ENCODE measurements at places on chromosomes 3 and 15.

GRCh38 chr15:43204016-43204901 lies 16.6 kb downstream of the EPB42 start:
- DNase-seq = peak; percentile 9

DNA sequence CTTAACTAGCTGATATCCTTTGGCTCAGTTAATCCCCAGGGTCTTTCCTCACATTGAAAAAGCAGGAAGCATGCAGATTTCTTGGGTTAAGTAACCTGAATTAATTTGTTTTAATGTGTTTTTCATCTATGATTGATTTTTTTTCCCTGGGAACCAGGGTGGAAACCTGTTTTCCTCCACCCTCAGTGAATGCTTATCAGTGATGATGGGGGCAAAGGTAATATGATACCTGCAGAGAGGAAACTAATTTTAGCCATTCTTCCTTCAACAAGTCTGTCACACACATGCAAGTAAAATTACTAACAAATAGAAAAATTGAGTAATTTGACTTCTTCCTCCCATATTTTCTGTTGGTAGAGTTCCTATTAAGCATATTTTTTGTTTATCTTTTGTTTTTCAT lies 5.9 kb downstream of the CASR start:
- DNase-seq = no peak

DNA sequence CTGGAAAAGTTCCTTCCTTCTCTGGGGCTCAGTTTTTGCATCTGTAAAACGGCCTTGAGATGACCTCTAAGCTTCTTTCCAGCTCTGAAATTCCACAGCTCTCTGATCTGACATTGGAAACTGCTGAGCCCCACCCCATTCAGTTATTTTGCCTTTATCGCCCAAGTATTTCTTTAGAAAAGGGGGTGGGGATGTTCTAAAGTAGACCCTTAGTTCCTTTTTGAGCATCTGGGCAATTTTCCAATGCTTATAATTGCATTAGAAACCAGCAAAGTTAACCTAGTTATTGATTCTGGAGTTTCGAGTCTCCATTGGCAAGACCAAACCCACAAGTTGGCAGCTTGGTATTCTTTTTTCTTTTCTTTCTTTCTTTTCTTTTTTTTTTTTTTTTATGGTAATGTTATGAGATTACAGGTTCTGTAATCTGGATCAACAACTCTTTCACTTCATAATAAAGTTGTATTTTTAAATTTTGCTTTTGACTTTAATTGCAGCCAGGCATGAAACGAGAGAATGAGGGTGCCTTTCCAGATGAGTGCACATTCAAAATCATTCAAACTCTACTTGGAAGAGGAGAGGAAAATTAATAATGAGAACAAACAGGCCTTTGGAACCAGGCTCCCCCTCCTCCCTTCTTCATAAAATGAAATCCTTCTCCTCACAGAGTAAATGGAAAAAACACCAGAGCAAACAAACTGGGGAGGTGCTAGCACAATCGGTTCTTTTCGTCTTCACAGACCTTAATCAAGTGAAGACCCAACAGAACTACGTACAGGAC lies 76.8 kb upstream of the LRIG1 start:
- DNase-seq = no peak

GRCh38 chr3:170356596-170357175 lies 829 bp upstream of the SKIL start:
- DNase-seq = peak; percentile 32

DNA sequence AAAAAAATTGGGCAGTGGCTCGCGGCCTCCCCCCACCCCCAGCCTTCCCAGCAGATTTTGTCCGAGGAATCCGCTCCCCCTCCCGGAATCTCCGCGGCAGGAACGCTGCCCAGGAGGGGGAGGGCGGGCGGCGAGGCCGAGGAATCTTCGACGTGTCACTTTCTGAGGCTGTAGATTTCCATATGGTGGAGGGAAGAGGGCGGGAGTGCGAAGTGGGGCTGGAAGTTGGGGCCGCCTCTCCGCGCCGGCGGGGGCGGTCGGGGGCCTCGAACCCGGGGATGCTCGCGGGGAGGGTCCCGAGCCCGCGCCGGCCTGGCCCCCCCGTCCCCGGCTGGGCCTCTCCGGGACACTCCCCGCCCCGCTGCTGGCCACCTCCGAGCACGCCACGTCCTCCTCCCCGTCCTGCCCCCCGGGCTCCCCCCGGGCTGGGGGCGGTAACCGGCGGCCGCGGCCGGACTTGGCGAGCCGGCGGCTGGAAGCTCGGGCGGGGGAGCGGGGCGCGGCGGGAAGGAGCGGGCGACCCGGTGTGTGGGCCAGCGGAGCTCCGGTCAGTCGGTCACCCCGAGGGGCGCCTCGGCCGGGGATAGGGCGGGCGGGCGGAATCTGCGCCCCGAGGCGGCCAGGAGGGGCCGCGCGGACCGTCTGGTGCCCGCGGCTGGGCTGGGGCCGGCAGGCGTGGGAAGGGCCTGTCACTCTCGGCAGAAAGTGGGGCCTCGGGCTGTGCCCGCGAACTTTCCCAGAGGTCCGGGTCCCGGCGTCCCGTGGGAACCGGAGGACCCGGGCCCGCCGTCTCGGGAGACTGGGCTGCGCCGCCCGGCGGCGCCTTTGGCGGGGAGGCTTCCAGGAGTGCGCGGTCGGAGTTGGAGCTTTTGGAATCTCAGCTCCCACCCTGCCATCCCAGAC lies 951 bp downstream of the FNDC3B start:
- no peak for DNase-seq

GRCh38 chr15:62046078-62046743 lies 14.0 kb downstream of the VPS13C start:
- DNase-seq = no peak

GRCh38 chr3:125062904-125063618 lies 7.3 kb upstream of the HEG1 start:
- DNase-seq = no peak

DNA sequence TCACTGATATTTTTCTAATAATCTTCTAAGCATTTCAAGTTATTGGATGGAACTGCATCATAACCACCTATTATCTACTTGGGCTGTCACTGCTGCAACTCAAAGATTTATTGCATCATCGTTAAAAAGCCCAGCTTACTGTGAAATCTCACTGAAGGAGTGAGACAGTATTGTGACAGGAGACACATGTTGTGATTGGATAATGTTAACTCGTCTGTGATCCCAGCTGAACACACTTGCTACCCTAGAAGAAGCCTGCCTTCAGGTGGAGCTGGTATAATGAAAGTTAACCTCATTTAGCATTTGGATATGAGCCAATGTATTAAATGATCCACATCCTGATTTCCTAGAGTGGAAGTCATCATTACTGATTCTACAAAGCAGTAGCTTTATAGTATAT lies 138.1 kb downstream of the MAP2K5 start:
- no peak for DNase-seq

DNA sequence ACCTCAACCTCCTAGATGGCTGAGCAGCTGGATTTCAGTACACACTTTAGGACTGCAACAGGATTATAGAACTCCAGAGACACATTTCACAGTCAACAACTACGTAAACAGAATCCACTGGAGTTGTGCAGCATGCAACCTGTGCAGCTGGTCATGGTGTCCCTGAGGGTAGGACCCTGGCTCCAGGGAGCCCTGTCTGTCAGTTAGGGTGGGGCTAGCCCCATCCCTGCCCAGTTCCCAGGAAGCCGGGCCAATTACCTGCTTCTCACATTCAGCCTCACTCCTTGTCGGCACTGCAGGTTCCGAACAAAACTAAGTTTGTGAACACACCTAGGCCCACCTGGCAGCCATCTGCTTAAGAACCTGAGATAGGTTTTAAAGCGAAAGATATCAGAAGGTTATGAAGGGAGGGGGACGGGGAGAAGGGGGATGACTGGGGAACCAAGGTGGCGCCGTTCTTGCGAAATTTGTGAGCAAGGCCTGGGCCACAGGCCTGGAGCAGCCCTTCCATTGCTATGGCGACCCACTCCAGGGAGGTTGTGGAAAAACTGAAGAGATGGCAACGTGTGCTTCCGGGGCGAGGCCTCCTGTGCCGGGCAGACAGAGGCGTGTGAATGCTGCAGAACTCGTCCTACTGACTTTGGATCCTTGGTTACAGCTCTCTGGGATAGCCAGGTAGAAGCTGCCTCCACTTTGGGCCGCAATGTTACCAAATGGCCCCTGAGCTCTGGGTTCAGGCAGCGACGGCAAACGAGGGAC lies 25.3 kb downstream of the ACSBG1 start:
- DNase-seq = no peak

GRCh38 chr15:56344336-56344735 lies 20.9 kb upstream of the TEX9 start:
- DNase-seq = no peak

- DNase-seq = no peak
Observed at GRCh38 chr3:34421762-34422161, 623.3 kb downstream of the PDCD6IP start.

GRCh38 chr15:77517579-77517978 lies 96.9 kb downstream of the HMG20A start:
- no peak for DNase-seq

GRCh38 chr15:77044228-77045042 lies 26.5 kb downstream of the TSPAN3 start:
- DNase-seq = no peak

DNA sequence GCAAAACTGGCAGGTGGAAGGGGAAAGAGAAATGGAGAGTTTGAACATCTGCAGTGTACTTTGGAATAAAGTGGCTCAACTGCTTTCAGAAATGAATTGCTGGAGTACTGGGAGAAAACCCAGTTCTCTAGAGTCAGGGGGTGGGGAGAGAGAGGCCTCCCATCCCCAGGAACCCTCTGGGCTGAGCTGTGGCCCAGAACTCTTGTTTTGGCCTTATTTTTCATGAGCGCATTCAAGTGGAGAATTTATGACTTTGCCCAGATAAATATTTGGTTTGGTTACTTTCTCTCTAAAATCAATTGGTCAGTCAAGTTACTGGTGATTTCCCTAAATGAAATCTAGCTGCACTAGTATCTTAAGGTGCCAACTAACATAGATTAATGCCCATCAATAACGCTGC lies 28.7 kb upstream of the HACD2 start:
- DNase-seq = no peak

GRCh38 chr3:154085799-154086198 lies 35.4 kb upstream of the ARHGEF26 start:
- no peak for DNase-seq

GRCh38 chr3:102573483-102574028 lies 138.7 kb downstream of the ZPLD1 start:
- no peak for DNase-seq

- DNase-seq = no peak
Observed at GRCh38 chr3:105802118-105802706, 66.6 kb downstream of the CBLB start.

- DNase-seq = no peak
Observed at GRCh38 chr3:4746241-4746958, 232.8 kb upstream of the BHLHE40 start.

- no peak for DNase-seq
Observed at GRCh38 chr3:8516783-8517182, 15.2 kb downstream of the LMCD1 start.

- no peak for DNase-seq
Observed at GRCh38 chr3:177811112-177811511, 613.8 kb upstream of the TBL1XR1 start.

DNA sequence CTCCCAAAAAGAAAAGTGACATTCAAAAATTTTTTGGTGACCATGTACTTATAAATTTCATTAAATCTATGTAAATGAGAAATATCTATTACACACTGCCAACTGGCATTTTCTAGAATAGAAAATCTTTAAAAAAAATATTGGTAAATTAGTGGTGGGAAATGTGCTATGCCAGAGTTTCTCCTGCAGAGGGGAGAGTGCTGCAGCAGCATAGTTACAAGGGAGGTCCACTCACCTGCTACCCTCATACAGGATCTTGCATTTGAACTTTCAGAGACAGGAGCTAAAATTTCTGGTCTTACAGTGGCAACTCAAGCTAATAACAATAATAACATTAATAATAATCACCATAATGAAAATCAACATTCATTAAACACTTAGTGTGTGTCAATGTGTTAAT lies 459.6 kb downstream of the NSUN3 start:
- no peak for DNase-seq

DNA sequence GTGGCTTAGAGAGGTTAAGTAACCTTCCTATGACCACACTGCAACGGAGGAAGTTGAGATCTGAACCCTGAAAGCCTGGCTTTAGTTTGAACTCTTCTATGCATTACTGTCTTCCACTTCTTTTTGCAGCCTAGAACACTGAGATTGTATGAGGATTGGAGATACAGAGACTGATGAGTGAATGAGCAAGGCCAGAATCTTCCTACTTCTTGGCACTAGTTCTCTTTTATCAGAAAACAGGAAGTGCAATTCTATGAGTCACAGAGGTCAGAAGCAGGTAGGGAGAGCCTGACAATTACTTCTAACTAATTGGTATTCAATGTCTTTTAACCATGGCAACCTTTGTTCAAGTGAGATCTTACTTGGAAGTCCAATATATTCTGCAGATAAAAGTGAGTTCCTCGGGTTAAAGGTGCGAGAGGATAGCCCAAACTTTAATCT lies 219.0 kb downstream of the SHQ1 start:
- no peak for DNase-seq

DNA sequence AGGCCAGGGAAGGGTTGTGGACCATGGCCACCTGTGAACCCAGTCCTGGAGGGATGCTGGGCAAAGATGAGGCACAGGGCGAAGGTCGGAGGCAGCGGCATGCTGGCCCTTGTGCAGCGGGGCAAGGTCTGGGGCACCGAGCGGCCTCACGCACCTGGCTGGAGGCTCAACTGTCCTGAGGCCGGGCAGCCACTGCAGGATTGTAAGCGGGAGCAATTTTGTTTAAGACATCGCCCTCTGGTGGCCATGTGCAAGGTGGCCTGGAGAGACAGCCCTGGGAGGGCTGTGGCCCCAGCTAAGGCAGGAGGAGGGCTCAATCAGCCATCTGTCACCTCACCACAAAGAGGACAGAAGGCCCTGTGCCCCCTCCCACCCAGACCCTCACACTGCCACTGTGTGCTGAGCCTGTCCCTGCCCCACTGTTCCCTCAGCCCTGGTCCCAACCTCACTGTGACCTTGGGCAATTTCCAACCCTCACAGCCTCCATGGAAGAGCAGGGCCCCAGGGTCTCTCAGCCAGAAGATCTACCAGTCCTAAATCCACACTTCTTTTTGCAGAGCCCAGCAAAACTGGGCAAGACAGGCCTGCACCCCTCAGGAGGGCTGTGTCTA lies 46.2 kb downstream of the TPRA1 start:
- DNase-seq = peak; percentile 69

GRCh38 chr3:60399292-60399691 lies 852.0 kb downstream of the FHIT start:
- no peak for DNase-seq

GRCh38 chr3:53773021-53773436 lies 73.2 kb downstream of the CHDH start:
- no peak for DNase-seq

- DNase-seq = no peak
Observed at GRCh38 chr3:22620498-22620897, 582.6 kb upstream of the UBE2E2 start.

GRCh38 chr3:8164145-8164544 lies 337.5 kb upstream of the LMCD1 start:
- no peak for DNase-seq

- peak; percentile 15 for DNase-seq
Observed at GRCh38 chr3:59212128-59212779, 162.4 kb upstream of the CFAP20DC start.

DNA sequence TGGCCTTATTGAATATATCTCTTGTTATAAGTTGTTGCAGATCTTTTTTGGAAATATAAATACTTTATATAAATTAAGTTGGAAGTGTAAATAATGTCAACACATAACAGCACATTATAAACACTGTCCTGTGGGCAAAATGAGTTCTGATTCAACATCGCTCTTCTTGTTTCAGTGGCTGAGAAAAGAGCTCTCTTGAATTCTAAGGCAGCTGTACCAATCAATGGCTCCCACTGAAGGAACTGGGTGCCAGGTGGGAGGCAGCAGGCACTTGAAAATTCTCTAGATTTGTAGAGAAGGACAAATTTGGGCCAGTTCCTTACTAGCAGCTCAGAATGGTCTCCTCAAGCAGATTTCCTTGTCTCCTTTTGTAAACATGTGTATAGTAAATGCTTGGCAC lies 45.6 kb downstream of the CHST2 start:
- no peak for DNase-seq
